ENCODE measurements at places on chromosomes 5 and 9.

GRCh38 chr5:80255811-80256712 is at the start of gene SERINC5:
Gene SERINC5, minus strand, starts transcription at chr5:80256048. Its CDS starts 126 bp downstream, at chr5:80255922.
- DNase-seq, result peak; percentile 91

DNA sequence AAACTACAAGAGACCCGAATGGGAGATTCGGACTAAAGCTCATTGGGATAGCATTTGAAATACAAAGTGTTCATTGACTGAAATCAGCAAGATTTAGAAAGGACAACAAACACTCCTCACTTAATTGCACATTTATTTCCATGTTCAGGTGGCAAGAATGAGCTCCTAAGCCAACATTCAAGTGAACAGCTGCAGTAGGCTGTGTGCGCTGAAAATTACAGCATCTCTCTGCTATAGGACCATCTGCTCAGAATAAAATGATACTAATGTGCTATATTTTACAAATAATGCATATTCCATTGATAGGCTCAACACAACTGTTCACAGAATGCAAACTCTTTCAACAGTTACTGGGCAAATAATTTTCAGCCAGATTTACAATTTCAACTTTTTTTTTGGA is 61.8 kb downstream of the ELAVL2 start:
- DNase-seq, result no peak

GRCh38 chr9:111720174-111720573 is 58.8 kb downstream of the GNG10 start:
- DNase-seq, result peak; percentile 3

DNA sequence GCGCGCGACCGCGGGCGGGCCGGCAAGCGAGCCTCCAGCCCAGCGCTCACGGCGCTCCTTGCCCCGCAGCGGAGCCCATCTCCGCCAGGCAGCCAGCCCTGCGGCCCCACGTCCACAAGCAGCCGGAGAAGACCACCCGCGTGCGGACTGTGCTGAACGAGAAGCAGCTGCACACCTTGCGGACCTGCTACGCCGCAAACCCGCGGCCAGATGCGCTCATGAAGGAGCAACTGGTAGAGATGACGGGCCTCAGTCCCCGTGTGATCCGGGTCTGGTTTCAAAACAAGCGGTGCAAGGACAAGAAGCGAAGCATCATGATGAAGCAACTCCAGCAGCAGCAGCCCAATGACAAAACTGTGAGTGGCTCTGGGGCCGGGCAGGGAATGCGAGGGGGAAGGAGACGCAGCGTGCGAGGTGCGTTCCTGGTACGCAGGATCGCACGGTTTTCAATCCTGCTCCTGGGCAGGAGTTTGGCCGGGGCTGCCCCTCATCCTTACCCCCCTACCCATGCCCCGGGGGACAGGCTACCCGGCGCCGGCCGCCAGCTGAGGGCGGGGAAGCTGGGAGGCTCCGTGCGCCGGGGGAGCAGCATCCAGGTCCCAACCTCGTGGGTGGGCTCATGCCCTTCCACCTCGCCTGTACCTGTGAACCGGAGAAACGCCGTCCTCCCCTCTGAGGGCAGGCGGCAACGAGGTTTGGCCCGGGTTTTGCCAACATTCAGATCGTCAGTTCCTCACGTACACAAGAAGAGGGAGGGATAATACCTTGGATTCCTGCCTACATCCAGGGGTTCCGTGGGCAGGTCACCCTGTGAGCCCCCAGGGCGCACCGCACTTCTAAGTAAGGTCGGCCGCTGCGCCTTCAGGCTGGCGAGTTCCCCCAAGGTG is 6.6 kb downstream of the ISL1 start:
- no peak for DNase-seq

DNA sequence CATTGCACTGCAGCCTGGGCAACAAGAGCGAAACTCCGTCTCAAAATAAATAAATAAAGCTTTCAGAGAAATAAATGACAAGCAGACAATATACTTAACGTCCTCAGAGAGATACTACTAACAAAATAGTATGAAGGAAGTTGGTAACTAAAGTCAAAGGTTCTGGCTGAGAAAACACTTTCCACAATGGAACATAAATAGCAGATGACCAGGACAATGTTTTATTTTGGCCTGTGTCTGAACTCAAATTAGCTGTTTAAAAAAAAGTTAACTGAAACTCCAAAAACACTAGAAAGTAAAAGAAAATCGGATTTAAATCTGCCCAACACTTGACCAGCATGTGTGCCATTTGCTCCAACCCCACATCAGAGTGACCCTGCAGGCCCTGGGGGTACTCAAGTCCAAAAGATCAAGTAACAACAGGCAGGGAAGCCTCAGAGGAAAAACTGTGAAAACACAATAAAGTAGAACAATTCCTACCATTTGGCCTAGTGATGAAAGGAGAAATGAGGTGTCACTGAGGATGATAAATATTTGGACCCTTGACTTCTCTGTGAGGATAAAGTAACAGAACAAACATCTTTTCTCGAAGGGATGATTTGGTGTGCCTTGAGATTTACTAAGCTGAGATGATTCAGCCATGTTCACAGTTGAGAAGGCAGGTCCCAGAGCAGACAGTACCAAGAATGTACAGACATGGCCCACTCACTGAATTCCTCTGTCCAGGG is 47.7 kb downstream of the LHFPL2 start:
- no peak for DNase-seq

GRCh38 chr9:113645227-113645977 is 181.9 kb downstream of the RGS3 start:
- no peak for DNase-seq

- no peak for DNase-seq
These were observed 34.6 kb downstream of the HSPA4 start for GRCh38 chr5:133086366-133086875.

DNA sequence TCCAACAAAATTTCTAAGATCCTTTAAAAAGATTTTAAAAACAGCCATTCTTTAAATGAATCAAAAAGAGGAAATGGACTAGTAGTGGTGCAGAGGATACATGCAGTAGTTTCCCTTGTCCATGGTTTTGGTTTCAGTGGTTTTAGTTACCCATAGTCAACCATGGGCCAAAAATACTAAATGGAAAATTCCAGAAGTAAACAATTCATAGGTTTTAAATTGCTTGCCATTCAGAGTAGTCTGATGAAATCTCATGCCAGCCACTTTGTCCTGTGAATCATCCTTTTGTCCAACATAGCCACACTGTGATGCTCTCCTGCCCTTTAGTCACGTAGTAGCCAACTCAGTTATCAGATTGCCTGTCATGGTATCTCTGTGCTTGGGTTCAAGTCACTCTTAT is 286.1 kb downstream of the ANXA1 start:
- no peak for DNase-seq

DNA sequence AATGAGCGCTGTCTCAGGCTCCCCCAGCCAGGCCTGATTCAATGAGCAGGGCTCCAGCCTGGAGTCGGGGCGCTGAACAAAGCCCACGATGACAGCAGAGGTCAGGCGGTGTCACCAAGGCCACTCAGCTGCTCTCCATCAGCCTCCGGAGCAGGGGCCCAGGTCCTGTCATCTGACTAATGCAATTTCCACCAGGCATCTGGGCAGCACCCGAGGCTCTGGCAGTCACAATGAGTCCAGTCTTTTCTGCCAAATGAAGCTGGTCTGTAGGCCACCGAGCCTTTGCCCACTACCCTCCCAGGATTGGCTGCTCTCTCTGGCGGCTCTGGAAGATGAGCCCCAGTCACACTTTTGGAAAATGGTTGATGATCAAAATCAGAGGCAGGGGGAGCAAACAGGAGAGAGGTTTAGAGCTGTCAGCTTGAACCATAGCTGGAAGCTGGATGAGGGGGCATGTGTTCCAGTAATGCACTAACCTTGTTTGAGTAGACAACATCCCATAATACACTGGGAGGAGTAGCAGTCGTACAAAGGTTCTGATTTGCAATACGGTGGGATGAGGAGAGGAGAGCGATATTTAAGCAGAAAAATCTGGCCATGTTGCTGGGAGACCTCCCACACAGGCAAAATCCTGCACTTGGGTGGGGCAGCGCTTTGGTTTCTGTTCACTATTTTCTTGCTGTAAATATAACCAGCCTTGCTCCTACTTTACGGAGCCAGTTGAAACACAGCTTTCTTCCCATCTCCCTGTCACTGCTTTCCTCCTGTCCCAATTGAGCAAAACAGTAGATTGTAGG is 306.4 kb upstream of the PANK3 start:
- DNase-seq, result no peak

- DNase-seq, result no peak
These were observed 150.6 kb upstream of the ATP10B start for GRCh38 chr5:161002571-161003074.

DNA sequence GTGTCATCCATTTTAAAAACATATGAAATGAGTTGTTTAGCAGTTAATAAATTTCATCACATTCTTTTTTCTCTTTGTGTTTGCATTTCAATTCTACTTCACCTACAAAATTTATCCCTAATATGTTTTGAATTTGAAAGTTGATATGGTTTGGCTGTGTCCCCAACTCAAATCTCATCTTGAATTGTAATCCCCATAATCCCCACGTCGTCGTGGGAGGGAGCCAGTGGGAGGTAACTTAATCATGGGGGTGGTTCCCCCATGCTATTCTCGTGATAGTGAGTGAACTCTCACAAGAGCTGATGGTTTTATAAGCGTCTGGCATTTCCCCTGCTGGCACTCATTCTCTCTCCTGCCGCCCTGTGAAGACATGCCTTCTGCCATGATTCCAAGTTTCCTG is 200.1 kb downstream of the EPB41L4A start:
- DNase-seq, result no peak

- no peak for DNase-seq
These were observed 14.8 kb downstream of the C5orf15 start for GRCh38 chr5:133953568-133954145.

Data from erythroblast (primary cell).